ENCODE measurements at places on chromosomes 4 and X.
A peak's percentile ranks its signal among the peaks of the same experiment; 100 is the strongest.

DNA sequence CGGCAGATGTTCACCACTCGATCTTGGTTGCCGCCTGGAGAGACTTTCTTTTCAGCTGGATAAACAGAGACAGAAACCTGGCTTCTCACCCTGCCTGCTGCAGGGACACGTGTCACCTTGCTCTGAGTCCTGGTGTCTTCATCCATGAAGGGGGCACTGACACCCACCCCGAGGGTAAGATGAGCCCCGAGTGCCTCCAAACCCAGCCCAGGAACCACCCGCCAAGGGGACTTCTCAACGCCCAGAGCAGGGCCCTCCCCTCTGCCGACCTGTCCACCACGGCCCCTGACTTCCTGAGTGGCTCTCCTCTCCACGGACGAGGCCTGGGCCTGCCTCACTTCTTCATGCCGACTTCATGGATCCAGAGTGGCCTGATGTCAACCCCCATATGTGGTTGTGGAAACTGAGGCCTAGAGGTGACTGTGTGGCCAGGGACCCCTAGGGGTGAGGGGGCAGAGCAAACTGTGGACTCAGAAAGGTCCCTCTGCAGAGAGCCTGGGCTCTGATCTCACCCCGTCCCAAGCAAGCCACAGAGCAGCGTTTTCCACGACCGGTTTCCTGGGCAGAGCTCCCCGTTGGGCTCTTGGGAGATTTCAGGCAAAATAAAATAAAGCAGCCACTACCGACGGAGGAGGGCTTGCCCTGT is 5.1 kb downstream of the ADRA2C start:
- no peak for DNase-seq

- DNase-seq: no peak
Observed at GRCh38 chrX:139850968-139851367, 81.9 kb downstream of the ATP11C start.

- DNase-seq: no peak
Observed at GRCh38 chrX:40383969-40384368, 196.8 kb upstream of the ATP6AP2 start.

GRCh38 chrX:48814722-48815121 is 11.6 kb upstream of the ERAS start:
- DNase-seq: no peak

- peak; percentile 18 for DNase-seq
Observed at GRCh38 chr4:126850286-126850685, 782.5 kb upstream of the INTU start.

Measured in NB4 (cell line).